ENCODE measurements at places on chromosomes 7 and 10.

DNA sequence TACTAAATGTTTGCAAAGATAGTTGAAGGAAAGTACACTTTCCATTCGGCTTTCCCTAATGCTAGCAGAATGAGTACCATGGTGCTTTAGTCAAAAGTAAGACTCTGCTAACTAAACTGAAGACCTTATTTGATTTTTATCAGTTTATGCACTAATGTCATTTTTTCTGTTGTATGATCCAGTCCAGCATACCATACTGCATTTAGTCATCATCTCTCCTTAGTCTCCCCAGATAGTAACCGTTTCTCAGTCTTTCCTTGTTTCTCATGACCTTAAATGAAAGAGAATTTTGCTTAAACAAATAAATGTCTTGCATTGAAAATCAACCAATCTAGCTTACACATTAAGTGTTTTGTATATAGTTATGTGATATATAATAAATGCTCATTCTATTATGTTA is 529.5 kb upstream of the SEMA3D start:
- no peak for DNase-seq

DNA sequence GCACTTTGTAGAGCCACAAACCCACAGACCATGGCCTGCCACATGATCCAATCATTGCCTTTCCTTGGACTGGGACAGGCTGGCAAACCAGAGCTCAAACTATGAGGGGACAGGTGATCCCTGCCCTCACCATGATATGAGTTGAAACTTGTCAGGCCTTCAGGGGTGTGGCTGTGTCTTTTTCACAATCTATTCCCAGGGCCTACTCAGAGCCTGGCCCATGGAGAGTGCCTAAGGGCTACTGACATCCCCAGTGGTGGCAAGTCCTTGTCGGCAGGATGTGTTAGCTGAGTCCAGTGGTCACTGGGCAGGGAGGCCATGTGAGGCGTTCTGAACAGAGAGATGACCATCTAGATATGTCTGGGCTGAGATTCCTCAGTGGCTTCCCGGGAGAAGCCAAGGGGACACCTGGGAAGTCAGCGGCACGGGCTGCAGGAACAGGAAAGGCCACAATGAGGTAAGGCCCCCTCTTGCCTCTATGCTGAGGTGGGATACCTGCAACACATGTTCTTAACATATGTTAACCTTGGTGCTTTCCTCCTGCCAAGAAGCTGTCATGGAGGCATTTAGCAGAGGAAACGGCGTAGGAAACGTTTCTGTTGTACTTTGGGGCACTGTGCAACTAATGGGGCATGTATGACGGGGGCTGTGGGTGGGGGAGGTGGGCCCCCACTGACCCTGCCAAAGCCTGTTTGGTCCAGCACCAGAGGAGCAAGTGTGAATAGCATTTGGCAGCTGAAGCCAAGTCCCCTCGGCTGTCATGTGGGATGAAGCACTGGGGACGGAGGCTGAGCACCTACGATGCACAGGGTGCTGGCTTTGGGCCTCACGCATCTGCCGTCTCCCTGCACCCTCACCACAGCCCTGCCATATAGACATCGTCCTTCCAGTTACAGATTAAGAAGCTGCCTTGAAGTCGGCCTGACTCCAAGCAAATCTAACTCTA is 384.0 kb downstream of the RPS24 start:
- no peak for DNase-seq

GRCh38 chr7:18262058-18262457 is 233.5 kb upstream of the HDAC9 start:
- DNase-seq: no peak

GRCh38 chr10:80599424-80599847 is 61.7 kb downstream of the SH2D4B start:
- no peak for DNase-seq

GRCh38 chr10:96025566-96025965 is 17.8 kb upstream of the CCNJ start:
- DNase-seq: no peak

GRCh38 chr10:86596266-86596665 is 58.1 kb upstream of the OPN4 start:
- no peak for DNase-seq

DNA sequence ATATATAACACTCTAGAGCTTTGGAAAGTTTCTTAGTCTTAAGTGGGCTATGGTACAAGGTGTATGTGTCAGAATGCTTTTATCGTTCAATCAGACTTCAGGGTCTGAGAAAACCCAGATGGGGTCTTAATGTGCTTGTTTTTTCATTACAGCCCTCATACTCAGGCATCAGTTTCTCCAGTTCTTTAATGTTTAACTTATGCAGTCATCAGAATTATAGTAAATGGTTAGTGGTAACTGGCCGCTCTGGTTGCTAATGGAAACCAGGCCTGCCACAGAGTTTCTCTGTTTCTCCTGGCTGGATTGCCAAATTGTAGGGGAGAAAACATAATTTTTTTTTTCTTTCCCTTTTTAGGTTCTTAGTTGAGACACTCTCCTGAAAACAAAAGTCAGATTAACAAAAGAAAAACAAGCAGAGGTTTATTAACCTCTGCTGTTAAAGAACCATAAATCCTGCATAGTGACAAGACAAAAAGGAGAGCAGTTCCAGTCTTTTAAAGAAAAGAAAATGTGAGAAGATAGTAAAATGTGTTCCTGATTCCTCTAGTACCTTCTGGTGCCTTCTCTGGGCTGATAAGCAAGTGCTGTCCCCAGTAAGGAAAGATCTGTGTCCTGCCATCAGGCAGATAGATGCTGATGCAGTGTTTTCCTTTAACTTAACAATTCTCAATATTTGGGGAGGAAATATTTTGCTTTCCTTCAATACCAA is 21.5 kb upstream of the GHITM start:
- DNase-seq: no peak

GRCh38 chr10:25758041-25758457 is 176.0 kb upstream of the MYO3A start:
- peak; percentile 57 for DNase-seq
